K562 (cell line): ENCODE measurements at places on chromosomes 13 and 19.
A peak's percentile ranks its signal among the peaks of the same experiment; 100 is the strongest.

DNA sequence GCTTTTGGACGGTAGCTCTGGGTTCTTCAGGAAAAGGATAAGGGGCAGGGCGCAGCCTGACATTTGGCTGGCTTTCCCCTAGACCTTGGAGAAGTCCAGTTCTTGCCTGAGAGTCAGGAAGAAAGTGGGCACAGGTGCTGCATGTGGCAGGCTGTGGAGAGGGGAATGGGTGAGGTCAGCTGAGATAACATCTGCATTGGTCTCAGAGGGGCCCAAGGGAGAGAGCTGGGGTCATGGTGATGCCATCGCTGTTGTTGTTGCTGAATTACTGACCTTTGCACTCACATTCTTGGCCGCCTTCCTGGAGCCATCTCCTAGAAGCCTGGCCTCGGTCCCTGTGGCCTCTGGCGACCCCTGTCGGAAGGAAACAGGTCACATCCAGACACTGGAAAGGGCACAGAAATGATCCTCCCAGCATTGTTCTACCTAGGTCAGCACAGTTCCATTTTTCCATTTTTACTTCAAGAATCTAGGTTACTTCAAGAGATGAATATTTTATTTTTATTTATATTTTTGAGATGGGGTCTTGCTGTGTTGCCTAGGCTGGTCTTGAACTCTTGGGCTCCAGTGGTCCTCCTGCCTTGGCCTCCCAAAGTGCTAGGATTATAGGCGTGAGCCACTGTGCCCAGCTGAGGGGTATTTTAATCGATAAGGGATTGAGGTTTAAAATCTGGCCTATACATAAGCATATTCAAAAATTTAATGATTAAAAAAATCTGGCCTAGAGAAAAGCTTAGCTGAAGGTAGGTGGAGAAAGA, 6.5 kb upstream of the LIPE start:
- peak; percentile 72 for DNase-seq

GRCh38 chr19:4184718-4185352, 2.3 kb downstream of the ANKRD24 start:
- no peak for DNase-seq

DNA sequence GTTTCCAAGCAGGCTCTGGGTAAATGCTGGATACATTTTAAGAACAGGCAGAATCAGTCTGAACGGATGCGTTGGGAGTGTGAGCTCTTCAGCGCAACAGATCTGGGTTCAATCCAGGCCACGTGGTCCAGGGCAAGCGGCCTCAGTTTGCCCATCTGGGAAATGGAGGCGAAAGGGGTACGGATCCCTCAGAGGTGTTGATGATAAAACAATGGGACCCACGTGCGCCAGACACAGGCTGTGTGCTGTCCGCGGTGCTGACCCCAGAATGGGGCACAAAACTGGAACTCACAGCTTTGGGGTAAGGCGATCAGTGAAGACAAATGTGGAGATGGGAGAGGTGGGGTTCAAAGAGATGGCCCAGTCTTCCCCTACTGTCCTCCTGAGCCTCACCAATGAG, 13.1 kb upstream of the PDE4C start:
- no peak for DNase-seq

- no peak for DNase-seq
Measured at GRCh38 chr13:74625541-74625940, 491.3 kb upstream of the KLF12 start.

GRCh38 chr13:109650861-109651260, 135.5 kb downstream of the IRS2 start:
- DNase-seq: no peak

DNA sequence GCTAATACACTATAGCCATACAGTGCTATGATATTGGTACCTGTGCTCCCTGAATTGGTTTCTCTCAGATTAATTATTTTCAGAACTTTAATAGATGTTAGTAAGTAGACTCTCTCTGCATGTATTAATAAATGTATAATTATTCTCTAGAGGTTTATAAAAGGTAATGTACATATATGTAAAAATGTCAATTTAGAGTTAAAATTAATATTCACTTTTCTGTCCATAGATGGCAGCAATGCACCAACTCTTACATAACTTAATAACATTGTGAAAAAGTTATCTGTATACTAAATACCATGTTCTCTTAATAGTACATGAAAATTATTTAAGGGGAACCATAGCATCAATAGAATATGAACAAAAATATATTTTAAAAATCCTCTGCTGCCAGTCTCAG, 515.0 kb upstream of the KLHL1 start:
- DNase-seq: no peak

DNA sequence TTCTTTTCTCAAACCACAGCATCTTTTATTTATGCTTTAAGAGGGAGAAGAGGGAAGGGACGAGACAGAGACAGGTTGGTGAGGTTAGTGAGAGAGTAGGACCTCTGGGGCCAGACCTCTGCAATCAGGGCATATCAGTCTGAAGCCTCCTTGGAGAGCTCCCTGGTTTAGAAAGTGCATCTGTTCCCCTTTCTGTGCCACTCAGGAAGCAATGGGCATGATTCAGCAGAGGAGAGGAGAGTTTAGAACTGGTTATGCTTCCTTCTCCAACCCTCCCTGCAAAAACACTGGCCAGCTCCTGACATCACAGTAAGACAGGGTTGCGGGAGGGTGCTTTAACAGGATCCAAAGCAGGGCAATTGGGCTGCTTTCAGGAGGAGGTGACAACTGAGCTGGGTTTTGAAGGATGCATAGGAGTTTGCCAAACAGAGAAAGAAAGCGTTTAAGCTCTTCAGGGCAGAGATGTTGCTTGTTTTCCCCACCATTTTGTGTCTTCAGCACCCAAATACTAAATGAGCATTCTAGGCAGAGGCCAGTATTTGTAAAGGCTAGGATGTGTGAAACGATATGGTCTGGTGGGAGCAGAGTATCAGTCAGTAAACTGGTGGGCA, 33.1 kb downstream of the CERS4 start:
- no peak for DNase-seq

DNA sequence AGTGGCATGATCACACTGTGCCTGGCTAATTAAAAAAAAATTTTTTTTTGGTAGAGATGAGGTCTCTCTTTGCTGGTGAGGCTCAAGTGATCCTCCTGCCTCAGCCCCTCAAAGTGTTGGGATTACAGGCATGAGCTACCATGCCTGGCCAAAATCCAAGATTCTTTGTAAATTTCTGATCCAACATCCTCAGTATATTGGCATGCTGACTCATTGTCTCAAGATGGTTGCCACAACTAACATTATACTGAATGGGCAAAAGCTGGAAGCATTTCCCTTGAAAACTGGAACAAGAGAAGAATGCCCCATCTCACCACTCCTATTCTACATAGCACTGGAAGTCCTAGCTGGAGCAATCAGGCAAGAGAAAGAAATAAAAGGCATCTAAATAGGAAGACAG, 100.0 kb downstream of the KLF5 start:
- DNase-seq: no peak

GRCh38 chr13:77456271-77456670, 79.2 kb upstream of the SCEL start:
- no peak for DNase-seq
